ENCODE measurements at places on chromosomes 6 and 20.

- DNase-seq: no peak
Measured at GRCh38 chr6:37699138-37699766, 1.6 kb upstream of the MDGA1 start.

DNA sequence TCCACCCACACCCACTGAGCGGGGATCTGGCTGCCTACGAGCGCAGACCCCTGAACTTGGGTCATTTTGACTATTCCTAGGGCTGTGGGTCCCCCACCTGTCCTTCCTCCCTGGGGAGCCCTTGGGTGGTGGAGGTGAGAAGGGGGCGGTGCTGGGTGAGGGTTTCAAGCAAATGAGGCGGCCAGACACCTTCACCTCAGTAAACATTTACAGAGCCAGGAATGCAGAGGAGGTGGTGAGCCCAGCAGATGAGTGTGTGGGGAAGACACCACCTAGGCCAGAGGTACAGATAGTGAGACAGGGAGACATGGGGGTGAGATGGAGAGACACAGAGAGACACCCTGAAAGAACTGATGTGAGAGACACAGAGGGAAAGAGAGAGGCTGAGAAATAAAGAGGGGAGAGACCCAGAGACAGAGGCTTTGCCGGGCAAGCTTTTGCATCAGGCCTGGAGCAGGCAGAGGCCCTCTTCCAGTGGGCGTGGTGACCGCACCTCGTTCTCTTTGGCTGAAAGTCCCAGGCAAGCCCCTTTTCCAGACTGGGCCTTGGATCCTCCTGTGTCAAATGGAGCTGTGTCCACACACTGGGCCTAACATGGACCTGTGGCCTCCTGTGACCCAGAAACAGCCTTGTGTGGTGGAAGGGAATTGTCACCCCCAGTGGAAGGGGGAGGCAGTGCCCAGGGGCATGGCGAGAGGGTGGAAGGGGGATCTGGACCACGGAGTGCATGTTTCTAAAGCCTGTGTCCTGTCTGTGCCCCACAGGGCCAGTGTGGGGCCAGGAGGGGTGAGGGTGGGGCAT, 29.7 kb downstream of the CEBPB start:
- no peak for DNase-seq

DNA sequence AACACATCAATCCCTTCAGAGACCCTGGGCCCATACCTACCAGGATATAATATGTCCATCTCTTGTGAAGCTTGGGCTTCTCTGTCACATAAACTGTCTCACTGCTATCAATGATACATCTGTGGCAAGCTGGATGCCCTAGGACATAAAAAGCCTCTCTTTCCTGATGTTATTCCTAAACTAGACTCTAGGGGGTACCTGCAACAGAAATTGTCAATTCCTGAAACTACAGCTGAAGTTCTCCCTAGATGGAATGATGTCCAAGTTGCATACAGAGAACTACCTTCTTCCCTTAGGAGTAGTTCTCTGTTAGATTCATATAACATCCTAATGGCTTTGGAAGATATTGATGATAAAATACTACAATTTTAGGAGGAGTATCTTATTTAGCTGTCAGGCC, 35.8 kb downstream of the TBX18 start:
- no peak for DNase-seq

- peak; percentile 74 for DNase-seq
Measured at GRCh38 chr6:45445749-45446549, 68.2 kb upstream of the SUPT3H start.

- no peak for DNase-seq
Measured at GRCh38 chr6:8831366-8832152, 396.2 kb upstream of the SLC35B3 start.

GRCh38 chr6:4023240-4023639, 55.7 kb downstream of the FAM217A start:
- DNase-seq: no peak

- peak; percentile 58 for DNase-seq
Measured at GRCh38 chr20:45507011-45507820, 8.2 kb downstream of the SPINT3 start.

- no peak for DNase-seq
Measured at GRCh38 chr6:169709293-169709692, 7.4 kb downstream of the C6orf120 start.

- DNase-seq: no peak
Measured at GRCh38 chr6:114194362-114195026, 148.3 kb downstream of the HS3ST5 start.

DNA sequence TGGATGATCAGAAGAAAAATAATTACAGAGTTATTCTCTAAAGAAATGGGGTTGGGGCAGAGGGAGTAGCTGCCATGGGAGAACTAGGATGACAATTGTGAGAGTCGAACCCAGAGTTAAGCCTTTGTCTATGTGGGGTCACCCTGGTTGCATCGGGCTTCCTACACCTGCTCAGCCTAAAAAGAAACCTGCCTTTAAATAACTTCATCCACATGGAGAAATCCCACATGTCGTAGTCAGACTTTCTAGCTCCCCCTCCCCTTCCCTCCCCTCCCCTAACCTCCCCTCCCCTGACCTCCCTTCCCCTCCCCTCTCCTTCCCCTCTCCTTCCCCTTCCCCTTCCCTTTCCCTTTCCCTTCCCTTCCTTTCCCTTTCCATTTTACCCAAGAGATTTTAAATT, 14.7 kb downstream of the VIP start:
- no peak for DNase-seq

DNA sequence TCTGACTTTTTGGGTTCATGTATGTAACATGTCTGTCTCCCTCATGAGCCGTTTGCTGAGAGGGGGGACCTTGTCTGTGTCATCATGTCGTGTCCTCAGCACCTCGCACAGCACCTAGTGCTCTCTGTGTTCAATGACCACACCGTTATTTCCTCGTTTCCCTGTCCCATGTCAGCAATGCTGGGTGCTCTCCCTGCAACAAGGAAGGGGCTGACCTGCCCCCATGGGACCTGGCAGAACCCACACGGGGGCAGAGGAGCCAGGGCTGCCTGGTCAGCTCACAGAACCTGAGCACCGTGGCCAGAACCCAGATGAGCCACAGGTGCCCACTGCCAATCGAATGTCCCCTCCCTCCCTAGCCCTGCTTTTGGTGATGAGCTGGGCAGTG, 7.3 kb downstream of the ADA start:
- no peak for DNase-seq

GRCh38 chr6:97705568-97705967, 422.6 kb upstream of the MMS22L start:
- no peak for DNase-seq

DNA sequence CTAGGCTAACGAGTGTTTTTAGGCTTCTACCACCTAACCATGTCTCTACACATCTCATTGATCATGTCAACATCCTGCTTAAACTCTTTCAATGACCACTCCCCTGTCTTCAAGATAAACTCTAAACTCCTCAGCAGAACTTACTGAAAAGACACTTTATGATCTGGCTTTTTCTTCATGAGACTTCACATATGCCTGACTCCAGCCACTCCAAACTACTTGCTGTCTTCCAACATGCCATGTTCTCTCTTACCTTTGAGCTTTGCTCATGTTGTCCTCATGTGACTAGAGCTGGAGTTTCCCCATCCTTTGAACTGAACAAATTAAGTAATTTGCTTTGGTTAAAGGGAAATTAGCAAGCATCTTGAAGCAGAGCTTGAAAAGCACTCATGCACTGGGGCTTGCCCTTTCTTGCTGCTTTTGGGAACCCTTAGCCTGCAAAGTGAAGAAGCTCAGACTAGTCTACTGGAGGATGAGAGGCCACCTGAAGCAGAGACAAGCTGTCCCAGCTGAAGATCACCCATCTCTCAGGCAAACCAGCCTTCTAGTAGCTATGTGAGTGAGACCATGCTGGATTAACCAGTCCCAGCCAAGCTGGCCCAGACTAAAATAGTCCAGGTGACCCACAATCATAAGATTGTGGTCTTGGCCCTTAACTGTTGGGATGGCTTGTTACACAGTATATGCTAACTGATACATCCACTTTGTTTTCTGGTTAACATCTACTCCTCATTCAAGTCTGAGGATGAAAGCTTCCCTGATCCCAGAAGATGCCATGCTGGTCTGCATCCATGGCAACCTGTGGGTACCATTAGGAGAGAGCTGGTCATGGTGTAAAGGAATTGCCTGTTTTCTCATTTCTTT, 235.8 kb downstream of the GMPR start:
- no peak for DNase-seq

DNA sequence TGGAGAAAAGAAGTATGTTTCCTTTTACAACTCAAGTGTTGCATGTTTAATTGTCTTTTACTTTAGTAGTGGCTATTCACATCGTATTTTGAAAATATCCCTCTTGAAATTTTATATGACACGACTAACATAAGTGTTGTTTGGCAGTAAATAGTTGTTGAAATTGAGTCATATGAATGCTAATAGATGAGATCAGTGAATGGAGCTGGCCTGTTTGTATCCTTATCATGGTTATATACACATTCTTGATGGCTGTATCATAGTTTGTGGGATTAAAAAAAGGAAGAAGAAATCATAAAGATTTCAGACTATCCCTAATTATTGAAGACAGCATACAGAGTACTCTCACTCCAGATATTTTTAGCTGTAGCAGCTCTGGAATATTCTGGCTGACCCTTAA, 8.2 kb upstream of the RAE1 start:
- no peak for DNase-seq

- no peak for DNase-seq
Measured at GRCh38 chr6:81696524-81696923, 56.0 kb downstream of the TENT5A start.

DNA sequence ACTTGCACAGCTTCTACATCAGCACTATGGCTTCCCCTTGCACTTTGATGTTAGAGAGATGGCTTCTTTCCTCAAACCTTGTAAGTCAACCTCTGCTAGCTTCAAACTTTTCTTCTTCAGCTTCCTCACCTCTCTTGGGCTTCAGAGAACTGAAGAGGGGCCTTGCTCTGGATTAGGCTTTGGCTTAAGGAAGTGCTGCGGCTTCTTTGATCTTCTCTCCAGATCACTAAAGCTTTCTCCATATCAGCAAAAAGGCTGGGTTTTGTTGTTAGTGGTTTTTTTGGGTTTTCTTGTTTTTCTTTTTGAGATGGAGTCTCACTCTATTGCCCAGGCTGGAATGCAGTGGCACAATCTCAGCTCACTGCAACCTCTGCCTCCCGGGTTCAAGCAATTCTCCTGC, 24.0 kb downstream of the CDK5RAP1 start:
- peak; percentile 32 for DNase-seq

GRCh38 chr20:11980263-11980662, 62.6 kb downstream of the BTBD3 start:
- no peak for DNase-seq

- DNase-seq: no peak
Measured at GRCh38 chr6:49528571-49528970, 21.9 kb upstream of the C6orf141 start.

- peak; percentile 32 for DNase-seq
Measured at GRCh38 chr6:141848029-141848890, 284.5 kb upstream of the GJE1 start.
